ENCODE measurements at places on chromosomes 16 and 17.

GRCh38 chr17:50834429-50835300 lies 721 bp upstream of the WFIKKN2 start:
- DNase-seq = no peak

- no peak for DNase-seq
Observed at GRCh38 chr17:72514891-72515290, 394.1 kb downstream of the SOX9 start.

GRCh38 chr16:22264786-22265185 lies 32.4 kb upstream of the POLR3E start:
- no peak for DNase-seq

DNA sequence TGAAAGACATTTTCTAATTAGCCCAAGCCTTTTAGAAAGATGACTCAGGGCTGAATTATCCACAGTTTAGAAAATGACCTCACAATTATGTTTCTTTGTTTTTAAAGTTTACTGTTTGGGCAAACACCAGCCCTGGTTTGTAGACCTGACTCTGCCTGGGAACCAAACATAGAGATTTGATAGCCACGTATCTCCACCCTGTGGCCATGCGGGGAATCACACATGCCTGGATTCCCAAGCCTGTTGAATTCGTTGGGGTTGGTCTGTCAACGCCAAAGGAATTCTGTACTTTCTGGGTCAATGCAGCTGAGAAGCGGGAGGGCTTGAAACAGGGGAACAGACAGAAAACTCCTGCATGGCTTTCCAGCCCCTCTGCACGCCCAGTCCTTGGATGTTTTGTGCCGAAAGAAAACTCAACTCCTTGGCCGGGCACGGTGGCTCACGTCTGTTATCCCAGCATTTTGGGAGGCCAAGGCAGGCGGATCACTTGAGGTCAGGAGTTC lies 26.9 kb downstream of the CD300A start:
- peak; percentile 80 for DNase-seq

GRCh38 chr17:19877364-19877945 lies 9.7 kb upstream of the ULK2 start:
- no peak for DNase-seq

GRCh38 chr17:74870512-74870911 lies 2.3 kb downstream of the FDXR start:
- DNase-seq = no peak

All from stimulated activated CD8-positive, alpha-beta memory T cell treated with anti-CD3 and anti-CD28 coated beads, Interleukin-4, amount 100 ng/mL, for 48 hours (primary cell).